ENCODE measurements at places on chromosomes 6 and 20.
A peak's percentile ranks its signal among the peaks of the same experiment; 100 is the strongest.

GRCh38 chr6:108690326-108691049, 129.8 kb downstream of the FOXO3 start:
- peak; percentile 61 for DNase-seq

GRCh38 chr6:144646093-144647056, 361.2 kb downstream of the UTRN start:
- peak; percentile 7 for DNase-seq

GRCh38 chr6:45541934-45542333, 164.2 kb upstream of the SUPT3H start:
- DNase-seq, result no peak

DNA sequence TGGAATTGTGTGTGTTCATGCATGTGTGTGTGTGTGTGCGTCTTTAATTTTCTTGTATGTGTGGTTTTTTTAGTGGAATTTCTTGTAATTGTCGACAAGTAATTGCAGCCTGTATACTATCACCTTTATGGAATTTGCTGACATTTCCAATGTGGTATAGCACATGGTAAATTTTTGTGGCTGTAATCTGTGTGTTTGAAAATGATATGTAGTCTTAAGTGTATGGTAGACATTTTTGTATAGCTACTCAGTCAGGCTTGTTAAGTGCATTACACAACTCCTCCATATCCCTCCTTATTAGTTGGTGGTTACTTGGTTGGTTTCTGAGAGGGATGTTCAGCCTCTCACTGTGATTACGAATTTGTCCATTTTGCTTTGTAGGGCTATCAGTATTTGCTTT, 384.5 kb upstream of the HSF2 start:
- peak; percentile 73 for DNase-seq

DNA sequence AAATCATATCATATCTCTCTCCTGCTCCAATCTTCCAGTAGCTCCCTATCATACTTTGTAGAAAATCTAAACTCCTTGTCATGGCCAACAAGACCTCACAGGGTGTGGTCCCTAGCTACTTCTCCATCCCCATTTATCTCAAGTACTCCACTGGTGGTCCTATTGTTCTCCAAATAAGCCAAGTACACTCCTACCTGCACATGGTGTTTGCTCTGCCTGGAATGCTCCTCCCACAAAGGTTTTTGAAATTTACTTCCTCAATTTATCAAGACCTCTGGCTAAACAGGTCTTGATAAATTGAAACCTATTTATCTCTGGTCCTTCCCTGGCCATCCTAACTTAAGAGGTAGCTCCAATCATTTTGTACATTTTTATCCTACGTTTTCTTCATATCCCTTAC, 12.1 kb downstream of the TMX4 start:
- DNase-seq, result no peak

GRCh38 chr6:112639391-112639831, 292.3 kb downstream of the RFPL4B start:
- peak; percentile 85 for DNase-seq

DNA sequence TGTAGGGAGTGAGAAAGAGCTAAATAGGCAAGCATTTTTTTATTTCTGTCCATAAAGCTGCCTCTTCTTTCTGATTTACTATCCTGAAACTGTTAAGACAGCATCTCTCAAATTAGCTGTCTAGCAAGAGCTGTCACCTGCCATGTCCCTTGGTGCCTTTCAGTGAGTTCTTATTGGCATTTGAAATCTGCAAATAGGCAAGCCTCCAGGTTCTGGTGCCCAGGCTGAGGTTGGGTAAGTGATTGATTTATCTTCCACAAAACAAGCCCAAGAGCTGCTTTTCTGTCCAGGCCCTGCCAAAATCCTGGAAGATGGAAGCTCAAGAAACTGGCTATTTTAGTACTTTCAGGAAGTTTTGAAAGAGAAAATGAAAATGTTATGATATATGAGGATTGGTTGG, 22.4 kb downstream of the MANEA start:
- no peak for DNase-seq

DNA sequence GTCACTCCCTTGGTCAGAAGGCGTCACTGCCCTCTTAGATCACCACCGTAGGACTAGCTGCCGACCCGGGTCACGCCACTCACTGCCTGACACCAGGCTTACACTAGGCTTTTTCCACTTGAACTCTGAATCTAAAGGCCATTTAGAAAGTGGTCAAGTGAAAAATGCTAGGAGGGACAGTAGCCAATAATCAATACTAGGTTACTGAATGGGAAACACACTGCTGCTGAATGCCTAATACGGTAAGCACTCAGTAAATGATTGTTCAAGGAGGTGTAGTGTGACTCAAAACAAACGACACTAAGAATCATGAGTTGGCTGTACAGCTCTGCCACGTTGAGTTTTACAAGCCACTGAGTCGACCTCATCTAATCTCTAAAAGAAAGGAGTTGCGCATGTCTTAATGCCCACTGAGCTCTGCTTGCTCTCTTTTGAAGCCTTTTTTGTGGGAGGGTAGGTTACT, 760 bp upstream of the IBTK start:
- DNase-seq, result peak; percentile 38

DNA sequence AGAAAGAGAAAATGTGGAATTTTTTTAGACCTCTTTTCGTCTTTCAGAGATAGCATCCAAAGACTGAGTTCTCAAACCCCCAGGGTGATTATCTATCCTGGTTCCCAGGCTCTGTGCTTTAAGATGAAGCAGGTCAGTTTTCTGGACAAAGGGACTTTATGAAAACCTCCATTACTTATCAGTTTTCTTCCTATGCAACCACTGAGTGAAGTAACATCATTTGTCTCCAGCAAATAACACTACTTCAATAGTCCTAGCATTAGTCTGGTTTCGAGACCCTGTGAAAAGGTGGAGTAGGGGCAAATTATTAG, 18.3 kb upstream of the HLA-DRB1 start:
- DNase-seq, result no peak

DNA sequence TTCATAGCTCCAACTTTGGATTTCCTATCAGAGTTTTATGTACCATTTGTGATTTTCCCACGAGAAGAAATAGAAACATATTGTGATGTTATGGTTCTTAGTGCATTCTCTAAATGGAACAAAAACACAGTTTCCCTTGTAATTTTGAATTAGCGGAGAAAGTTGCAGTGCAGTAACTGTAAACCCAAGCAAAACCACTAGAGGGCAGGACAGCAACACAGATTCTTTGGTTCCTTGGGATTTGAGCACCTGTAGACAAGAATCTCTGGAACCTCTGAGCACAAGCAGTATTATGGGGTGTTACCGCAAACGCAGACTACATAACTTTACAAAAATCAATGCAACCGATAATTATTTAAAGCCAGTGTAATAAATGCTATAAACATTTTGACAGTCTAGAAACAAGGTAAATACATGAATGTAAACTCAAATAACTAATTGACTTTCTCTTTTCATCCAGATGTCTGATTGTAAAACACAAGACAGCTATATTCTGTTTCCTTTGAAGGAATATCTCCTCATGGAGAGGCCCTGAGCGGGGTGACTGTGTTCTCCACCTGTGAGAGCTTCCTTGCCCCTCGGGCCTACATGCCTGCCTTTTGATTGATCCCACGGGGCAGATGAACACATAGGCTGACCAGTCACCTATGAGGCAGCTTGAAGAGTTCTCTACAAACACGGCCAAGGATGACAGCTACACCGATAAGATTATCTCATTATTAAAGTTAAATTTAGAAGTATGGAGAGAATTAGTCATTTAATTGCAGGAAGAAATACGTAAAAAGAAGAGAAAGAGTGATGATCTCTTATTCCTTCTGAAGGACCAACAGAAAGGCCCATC, 67.5 kb upstream of the COL21A1 start:
- peak; percentile 46 for DNase-seq

- DNase-seq, result no peak
Measured at GRCh38 chr20:43736588-43737158, 9.9 kb upstream of the GTSF1L start.

GRCh38 chr6:140178520-140178919, 804.1 kb upstream of the CITED2 start:
- peak; percentile 52 for DNase-seq

DNA sequence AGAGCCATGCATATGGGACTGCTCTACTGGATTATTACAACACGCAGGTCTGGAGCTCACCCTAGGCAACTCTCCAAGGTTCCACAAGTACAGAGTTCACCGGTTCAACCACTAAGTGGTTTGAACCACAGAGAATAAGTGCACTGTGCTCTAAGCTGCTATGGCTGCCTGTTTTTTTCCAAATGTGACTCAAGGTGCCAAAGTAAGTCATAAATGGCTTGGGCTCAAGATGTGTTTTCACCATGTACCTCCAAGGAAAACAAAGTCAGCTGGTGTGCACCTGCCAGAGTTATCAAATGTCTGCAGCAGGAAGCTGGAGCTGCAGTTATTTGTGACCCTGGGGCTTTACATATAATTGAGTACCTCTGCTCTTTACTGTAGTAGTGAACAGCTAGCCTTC, 76.7 kb downstream of the PREP start:
- DNase-seq, result peak; percentile 58

- DNase-seq, result no peak
Measured at GRCh38 chr6:24517659-24518543, 23.1 kb downstream of the ALDH5A1 start.

DNA sequence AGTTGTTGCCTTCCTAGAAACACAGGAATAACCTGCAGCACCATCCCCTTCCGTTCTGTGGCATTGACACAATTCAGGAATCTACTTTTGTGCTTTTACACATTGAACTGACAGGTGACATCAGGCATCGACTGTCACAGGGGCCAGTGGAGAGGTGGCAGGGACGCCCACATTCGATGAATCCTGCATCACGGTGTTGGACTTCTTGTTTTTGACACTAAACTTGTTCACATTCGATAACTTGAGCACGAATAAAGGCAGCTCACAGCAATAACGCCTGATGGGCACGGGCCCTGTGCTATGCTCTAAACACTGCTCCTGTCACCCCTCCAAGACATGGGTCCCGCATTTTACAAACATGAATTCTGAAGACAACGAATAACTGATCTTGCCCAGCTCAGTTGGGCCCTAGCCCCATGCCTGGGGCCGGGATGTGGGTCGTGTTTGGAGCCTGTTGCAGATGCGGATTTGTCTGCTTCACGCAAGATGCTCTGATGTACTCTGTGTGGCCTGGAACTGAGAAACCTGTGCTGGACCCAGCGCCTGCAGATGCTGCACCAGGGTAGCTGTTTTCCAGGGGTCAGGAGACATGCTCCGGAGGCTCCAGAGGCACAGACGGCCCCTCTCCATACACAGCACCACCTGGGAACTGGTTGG, 75.7 kb downstream of the TTLL2 start:
- DNase-seq, result no peak

DNA sequence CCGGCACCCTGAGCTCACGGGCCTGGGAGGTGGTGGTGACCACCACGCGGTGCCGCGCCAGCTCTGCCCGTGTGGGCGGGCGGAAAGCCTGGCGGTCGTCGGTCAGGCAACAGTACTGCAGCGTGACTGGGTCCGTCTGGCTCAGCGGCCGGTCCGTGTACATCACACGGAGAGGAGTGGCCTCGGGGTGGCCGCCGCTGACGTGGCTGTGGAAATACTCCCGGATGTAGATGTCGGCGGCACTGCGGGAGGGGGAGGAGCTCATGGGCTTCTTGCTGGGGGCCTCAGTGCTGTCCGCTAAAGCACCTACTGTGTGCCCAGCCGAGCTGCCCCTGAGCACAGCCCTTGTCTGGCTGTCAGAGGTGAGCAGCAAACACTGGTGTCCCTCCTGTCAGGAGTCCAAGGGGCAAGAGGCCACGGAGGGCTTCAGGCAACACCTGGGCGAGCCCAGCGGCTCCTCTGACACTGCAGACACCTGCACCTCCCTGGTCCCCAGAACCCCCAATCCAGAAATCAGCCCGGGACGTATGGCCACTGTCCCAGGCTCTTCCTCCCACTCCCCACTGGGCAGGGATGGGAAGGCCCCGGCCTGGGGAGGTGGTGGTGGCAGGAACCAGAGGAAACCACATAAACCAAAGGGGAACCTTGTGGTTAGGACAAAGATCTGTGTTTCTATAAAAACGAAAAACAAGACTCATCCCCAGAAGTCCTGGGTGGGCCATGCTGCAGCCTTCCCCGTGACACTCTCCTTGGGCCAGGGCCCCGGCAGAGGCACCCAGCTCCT, 6.5 kb downstream of the HELZ2 start:
- no peak for DNase-seq

- DNase-seq, result no peak
Measured at GRCh38 chr20:17504066-17504897, 26.9 kb downstream of the BFSP1 start.

DNA sequence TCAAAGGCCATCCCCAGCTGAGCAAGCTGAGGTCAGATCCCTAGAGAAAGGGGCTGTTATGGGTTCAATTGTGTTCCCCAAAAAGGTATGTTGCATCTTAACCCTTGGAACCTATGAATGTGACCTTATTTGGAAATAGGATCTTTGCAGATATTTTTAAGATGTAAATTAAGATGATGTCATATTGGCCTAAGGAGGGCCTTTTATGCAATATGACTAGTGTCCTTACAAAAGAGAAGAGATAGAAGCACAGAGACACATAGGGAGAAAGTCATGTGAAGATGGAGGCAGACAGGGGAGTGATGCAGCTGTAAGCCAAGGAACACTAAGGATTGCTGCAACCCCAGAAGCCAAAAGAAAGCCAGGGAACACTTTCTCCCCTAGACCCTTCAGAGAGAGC, 144.3 kb upstream of the TAB2 start:
- no peak for DNase-seq

- no peak for DNase-seq
Measured at GRCh38 chr6:225121-225721, 67.1 kb upstream of the DUSP22 start.

- DNase-seq, result no peak
Measured at GRCh38 chr20:33604084-33604990, 57.8 kb upstream of the C20orf144 start.

- no peak for DNase-seq
Measured at GRCh38 chr6:61953851-61954250, 332.2 kb downstream of the KHDRBS2 start.

GRCh38 chr6:79377047-79377446, 142.6 kb upstream of the HMGN3 start:
- peak; percentile 8 for DNase-seq

- no peak for DNase-seq
Measured at GRCh38 chr6:27287751-27288135, 24.3 kb downstream of the POM121L2 start.

DNA sequence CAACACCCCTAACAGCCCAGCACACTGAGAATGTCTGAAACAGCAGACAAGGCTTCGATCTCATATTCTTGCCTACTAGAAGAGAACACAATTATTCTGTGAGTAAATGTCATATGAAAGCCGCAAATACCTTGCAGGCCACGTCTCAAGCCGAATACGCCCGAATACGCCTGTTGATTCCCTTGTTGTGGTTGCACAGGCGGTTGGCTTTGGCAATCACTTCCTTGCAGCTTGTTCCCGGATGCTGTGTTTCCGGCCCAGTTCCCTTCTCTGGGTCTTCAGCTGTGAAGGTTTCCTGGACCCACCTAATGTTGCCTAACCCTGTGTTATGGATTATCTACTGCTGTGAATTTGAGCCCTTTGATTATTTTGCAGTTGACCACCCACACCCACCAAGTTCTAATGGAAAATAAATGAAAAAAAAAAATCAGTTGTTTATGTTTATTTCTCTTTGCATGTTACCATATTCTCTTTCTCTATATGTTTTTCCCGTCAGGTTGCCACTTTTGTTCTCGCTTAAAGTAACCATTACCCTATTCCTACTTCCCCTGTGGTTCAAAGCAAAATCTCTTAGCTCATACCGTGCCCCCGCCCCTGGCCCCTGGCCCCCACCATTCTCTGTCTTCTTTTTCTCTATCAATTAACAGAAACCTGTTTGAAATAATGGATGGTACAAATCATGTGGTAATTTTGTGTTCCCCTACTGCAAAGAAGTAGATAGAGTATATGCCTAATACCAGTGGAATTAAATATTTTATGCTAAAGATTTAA, 172.4 kb downstream of the ADGB start:
- DNase-seq, result no peak

GRCh38 chr6:130882370-130882769, 55.2 kb downstream of the SMLR1 start:
- DNase-seq, result no peak

Data from EL (cell line).